ENCODE measurements at places on chromosomes 1 and 21.

GRCh38 chr1:59180735-59181134 is 116.2 kb upstream of the FGGY start:
- DNase-seq = no peak

DNA sequence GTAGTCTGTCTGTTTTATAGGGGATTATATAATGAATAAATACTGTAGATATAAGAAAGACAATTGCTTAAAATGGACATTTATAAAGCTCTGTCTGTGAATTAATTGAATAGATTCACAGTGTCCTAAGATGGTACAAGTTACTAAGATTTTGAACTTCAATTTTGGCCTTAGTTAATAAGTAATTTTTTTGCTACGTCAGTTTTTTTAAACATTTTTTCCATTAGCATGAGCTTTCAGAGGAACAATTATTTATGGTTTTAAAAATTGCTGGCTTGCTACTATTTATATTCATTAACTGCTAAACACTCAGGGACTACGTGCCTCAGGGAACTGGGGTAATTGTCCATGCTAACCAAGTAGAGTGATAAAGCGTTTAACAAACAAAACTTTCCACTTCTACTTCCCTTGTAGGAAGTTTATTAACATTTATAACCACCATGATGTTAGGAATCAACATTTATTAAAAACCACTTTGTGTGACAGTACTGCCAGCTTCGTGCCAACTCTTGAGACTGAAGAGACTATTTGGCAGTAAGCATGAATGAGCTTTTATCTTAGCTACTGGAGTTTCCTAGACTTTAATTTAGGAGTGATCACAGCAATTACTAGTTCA is 65.4 kb upstream of the PTGS2 start:
- DNase-seq = no peak

DNA sequence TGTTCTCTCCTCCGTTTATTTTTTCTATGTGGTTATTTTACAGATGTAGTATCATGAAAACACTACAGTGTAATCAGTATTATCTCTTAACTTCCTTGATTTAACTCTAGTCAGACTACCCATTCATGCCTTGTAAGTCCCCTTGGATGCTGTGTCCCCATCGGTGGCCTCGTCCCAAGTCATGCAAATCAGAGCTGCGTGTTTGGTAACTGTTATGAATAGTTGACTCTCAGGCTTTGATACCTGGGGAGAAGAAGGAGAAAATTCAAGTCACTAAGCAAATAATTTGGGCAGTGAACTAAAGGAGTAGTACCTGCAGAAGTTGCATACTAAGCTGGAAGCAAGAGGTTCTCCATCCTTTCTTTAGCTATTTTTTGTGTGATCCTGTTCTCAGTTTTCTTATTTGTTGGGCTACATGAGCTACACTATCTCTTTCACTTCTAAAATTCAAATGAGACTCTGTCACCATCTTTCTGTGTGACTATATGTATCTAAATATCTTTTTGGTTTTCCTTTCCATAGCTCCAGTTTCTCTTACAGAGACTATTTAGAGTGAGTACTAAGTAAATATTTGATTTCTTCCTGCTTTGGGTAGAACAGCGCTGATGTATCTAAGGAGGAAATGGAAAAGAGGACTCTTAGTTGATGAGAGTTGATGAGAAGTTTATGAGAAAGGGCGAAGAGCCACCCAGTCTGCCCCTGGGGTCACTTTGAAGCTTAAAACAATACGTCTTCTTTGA is 50.9 kb downstream of the VANGL2 start:
- no peak for DNase-seq

DNA sequence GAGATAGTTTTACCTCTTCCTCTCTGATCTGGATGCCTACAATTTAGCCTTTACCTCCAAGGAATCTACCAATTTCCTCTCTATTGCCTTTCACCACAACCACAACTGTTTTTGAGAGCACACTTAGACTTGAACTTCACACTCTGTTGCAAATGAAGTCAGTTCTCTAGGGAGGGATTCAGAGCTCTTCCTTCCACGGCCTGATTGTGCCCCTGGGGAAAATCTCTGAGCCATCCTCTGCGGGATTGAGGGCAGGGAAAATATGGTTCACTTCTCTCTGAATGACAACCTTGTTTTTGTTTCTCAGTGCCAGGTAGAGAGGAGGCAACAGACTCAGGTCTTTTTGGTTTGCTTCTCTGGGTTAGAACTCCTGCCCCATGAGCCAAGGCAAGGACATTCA is 35.4 kb upstream of the BCL10 start:
- DNase-seq = no peak

GRCh38 chr1:161139766-161140165 is 7.3 kb upstream of the DEDD start:
- DNase-seq = peak; percentile 63

- DNase-seq = no peak
These were observed 13.2 kb downstream of the TP53BP2 start for GRCh38 chr1:223832637-223832943.

GRCh38 chr1:1573843-1574720 is 581 bp downstream of the SSU72 start:
- peak; percentile 69 for DNase-seq

DNA sequence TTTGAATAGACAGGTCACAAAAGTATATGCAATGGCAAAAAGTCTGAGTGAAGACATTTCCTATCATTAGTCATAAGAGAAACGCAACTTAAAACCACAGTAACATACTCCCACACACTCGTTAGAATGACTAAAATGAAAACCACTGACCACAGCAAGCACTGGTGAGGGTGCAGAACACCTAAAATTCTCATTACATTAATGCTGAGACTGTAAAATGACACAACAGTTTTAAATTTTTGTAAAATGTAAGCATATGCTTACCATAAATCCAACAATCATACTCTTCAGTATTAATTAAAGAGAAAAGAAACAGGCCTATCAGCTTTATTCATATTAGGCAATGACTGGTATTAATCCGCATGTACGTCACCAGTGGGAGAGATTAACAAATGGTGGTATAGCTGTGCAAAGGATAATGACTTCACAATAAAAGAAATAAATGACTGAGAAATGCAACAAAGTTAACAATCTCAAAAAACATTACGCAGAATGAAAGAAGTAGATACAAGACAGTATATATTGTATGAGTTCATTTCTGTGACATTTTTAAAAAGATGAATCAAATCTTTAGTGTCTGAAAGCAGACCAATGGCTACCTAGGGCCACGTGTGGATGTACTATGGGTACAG is 253.5 kb downstream of the AKT3 start:
- DNase-seq = no peak

DNA sequence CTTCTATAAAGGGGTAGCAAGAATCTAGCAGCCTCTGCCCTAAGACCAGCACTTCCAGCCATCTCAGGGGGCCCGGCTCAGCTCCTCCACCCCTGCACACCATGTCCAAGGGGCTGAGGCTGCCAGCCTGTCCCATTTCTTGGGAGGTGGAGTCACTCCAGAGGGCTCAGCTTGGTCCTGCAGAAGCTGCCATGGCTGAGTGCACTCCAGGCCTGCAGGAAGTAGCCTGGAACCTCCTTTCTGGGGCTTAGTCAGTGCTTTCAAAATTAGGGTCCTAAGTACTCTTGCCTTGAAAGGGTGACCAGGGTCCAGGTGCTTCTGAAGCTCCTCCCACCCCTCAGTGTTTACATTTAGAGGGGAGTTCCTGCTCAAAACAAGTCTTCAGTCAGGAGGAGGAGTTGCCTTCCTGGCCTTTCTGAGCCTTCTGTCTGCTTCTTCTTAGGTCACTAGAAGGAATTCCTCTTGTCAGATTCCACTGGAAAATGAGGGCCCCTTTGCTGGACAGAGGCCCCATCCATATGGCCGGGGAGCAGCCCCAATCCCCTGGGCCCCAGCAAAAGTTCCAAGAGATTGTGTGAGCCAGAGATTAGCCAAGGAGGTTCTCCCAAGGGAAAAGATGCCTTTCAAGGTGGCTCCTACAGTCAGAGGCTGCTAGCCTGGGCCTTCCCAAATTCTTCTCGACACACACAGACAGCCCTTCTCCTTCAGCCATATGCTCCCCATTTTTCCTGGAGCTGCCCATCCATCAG is 128.1 kb upstream of the VAMP3 start:
- peak; percentile 26 for DNase-seq

GRCh38 chr1:113759333-113760101 is at the start of gene PHTF1:
PHTF1 (minus strand) TSS chr1:113759486; CDS start chr1:113758703, 783 bp downstream.
- DNase-seq = peak; percentile 91

GRCh38 chr1:232319518-232320210 is 310.3 kb downstream of the SIPA1L2 start:
- no peak for DNase-seq

DNA sequence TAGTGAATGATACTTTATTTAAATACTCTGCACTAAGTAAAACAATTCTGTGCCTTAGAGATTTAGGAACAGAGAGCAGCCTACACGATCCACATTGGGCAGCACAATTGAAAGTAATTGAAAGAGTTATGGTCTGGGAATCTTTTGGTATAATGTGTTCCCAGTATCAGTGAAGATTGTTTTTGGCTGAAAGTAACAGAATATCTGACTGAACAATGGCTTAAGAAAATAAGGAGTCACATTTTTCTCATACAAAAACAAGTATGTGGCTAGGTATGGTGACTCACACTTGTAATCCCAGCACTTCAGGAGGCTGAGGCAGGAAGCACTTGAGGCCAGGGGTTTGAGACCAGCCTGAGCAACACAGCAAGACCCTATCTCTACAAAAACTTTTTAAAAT is 306.2 kb downstream of the NFIA start:
- no peak for DNase-seq

DNA sequence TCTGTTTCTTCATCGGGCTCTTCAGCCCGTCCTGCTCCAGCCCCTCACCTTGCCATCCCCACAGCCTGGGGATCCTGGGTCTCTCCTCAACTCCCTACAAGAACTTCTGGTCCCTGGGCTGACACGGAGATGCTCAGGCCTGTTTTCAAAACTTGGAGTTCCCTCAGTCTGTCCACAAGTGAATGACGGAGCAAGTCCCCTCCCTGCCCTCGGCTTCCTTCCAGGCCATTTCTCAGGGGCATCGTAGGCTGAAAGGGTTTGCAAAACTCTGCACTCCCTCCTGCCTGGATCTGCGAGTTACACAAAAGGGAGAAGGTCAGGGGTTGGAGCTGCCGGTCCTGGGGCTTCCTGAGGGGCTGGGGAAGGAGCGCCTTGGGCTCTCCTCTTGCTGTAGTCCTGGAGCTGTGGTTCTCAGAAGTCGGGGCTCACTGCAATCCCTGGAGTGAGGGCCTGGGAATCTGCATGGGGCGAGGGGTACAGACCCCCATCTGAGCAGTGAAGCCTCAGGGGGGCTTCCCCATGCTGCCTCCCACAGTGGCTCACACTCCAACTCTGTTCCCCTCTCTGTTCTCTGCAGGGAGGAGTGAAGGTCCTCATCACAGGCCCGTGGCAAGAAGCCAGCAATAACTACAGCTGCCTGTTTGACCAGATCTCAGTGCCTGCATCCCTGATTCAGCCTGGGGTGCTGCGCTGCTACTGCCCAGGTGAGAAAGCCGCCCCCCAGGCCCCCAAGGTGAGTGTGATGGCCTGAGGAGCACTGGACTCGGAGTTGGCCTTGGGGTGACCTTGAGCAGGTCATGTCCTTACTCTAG is 100.6 kb upstream of the VAMP3 start:
- peak; percentile 38 for DNase-seq

DNA sequence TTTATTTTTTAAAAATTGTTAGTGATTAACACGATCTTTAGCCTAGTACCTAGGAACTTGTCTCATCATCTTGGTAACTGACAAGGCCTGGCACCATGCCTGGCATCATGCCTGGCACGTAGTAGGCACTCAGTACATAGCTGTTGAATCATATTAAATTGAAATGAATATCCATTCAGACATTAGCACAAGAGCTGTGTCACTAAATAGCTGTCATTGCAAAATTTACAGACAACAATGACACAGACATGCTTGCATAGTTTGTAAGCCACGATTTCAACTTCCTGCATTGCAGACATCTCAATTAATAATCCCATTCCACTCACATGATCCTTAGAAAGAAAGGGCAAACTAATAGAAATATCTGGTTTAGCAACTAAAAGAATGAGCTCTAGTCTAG is 15.4 kb upstream of the PHACTR4 start:
- DNase-seq = no peak

- DNase-seq = no peak
These were observed 64.7 kb downstream of the SCCPDH start for GRCh38 chr1:246788895-246789338.

DNA sequence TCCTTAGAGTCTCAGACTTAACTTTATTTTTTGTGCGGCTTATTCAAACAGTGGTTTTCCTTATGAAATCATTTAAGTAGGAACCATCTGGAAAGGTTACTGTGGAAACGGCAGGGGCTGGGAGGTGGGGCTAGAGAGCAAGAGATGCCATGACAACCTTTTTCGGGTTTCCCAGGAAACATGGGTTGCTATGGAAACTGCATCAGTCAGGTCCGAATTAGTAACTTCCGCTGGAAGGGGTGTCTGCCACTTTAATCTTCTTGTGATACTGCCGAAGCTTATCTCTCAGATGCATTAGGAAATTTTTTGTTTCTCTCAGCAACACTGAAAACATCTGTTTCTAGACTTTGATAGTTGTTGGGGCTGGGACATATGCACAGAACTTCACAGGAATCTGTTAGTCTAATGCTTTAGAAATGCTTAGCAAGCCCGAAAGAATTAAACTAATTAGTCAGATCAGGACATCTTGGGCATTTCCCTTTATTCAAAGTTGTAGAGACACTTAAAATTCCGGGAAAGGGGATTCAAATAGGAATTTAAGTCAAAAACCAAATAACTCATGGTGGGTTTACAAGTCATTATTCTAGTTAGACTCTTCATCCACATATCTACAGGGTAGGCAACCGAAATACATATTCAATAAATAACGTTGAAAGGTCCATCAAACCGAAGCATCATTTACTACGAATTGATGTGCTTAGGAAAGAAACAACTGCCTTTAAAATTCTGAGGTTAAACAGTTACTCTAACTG is 2.6 kb downstream of the KCNA3 start:
- peak; percentile 42 for DNase-seq

DNA sequence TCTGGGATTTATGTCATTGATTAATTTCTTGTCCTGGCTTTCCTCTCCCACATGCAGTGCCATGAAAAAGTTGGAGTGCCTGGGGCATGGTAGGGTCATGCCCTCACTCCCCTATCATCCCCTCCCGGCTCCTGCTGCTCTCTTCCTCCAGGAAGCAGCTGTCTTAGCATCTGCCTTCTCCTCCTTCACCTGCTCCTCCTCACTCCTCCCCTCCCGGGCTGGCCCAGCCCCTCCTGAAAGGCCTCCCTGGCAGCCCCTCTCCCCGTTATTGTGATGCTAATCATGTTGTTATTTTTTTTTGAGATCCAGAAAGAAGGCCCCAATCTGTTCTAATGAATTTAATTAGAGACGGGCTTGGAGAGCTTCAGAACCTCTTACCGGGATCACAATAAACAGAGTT is 36.3 kb upstream of the NFASC start:
- peak; percentile 76 for DNase-seq

- DNase-seq = no peak
These were observed 8.3 kb downstream of the TRIM45 start for GRCh38 chr1:117113199-117113598.

DNA sequence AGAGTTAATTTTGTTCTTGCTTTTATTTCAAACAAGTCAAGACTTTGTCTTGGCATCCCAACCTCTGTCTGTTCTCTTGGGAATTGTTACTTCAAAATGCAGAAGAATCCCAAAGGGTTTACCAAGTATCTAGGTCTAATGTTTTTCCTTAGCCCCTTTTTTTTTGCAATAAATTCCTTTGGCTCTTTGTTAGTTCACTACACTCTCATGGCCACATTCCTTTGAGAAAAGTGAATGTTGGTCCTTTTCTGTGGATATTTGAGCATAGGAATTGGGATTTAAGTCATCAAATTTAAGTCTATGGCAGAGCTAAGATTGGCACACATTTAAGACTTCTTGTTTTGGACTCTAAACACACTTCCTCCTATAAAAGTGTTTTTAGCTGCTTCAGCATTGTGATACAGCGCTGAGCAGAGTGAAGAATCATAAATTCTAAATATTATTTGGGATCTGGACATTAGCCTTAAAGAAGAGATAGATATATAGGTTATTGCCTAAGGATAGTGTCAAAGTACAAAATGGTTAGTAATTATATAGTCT is 1.9 kb downstream of the BTF3L4 start:
- no peak for DNase-seq
